ENCODE measurements at places on chromosomes 16 and 17. TPM values are rescaled to one million over a fixed set of nuclear protein-coding genes. Genes with fewer than 3 reads are reported as not detected.

PRAC1 gene
- 237 TPM for total RNA-seq

PIMREG gene
- total RNA-seq: 26.0 TPM

MYO15A gene
- total RNA-seq: 1.1 TPM

SPN gene
- 3.7 TPM for total RNA-seq

- DNase-seq: no peak
Observed at GRCh38 chr17:32020943-32021614, 13.9 kb downstream of the LRRC37B start.

DNA sequence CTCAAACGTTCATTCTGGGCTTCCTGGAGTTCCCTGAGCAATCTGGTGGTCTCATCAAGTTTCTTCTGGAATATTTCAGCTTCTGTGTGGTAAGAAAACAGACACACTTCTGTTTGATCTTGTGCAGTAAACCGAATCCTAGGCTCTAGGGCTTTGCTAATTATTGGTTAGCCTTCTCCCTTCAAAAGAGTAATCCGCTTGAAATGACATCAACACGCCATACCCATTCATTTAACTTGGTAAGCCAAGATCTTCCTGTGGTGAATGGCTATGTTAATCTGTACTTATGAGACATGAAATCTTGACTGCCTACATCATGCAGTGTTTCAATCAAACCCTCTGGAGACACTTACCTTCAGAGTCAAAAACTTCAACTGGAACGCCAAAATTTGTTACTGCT lies 48.5 kb downstream of the BRD7 start:
- no peak for DNase-seq

- DNase-seq: no peak
Observed at GRCh38 chr16:57426356-57426755, 20.8 kb downstream of the CIAPIN1 start.

DNA sequence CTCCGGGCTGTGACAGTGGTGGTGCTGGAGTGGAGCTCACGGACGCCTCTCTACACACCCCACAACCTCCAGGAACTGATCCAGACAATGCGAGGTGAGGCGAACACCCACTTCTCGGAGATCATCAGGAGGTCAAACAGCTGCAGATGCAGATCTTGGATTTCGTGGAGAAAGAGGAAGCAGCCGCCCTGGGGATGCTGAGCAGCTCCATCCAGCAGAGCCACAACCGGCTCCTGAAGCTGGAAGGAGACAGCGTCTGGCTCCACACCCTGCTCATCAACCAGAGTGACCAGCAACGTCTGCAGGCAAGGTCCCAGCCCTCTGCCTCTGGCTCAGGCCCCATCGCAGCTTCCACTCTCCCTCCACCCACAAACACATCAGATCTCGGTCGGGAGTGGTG lies 13.2 kb upstream of the SLC16A5 start:
- no peak for DNase-seq

- no peak for DNase-seq
Observed at GRCh38 chr17:32157225-32157624, 14.9 kb downstream of the RHOT1 start.

GRCh38 chr17:81401723-81402529 lies 6.7 kb downstream of the BAHCC1 start:
- DNase-seq: peak; percentile 62

DNA sequence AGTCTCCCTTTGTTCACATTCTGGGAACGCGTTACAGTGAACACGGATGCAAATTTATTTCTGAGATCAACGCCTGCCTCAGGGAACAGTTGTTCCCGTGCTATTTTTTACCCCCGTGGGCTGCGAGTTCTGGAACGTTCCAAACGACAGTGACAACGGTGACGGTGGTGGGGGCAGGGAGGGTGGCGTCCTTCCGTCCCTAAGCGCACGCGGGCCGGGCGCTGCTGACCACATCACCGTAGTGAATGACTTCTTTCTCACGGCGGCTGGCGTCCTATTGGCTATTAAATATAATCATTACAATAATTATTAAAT lies 45.1 kb upstream of the SSTR5 start:
- no peak for DNase-seq

- peak; percentile 89 for DNase-seq
Observed at GRCh38 chr17:21041741-21042457, 912 bp downstream of the USP22 start.

DNA sequence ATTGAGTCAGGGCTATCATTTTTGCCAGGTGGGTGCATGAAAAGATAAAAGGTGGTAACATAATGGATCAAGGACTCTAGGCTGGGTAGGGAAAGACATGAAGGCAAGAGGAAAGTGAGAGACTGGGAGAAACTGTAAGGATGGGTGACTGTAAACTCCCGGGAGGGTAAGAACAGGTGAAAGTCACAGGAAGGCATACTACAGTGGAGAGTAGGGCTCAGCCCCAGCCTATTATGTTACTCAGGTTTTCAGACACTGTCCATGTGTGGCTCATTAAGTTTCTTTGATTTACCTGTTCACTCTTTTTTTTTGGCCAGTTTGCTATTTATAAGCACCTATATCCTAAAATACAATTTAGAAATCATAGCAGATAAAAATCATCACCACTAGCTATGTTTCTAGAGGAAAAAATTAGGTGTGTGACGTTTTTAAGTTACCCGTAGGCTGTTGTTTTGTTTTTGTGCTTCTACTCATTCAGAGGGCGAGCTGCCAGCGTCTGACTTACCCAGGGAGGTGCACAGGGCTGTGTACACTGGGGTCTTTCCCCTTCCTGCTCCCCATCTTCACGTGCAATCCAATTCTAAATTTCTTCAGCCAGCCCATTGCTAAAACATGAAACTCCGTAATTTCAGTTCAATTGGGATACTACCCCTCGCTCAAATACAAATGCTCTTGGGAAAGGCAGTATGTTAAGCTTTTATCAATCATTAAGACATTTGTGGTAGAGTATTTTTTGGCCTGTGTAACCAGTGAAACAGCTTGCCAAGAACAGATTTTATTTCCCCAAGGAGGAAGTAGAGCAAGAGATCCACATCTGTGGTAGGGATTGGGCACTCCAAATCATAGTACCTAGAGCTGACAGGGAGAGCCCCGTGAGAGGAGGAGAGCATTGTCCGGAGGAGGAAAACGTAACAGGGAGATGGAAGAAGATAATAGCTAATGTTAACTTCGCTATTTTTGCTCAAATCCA lies 21.7 kb upstream of the VWA3A start:
- DNase-seq: no peak
